ENCODE measurements at places on chromosomes 6 and 20.

GRCh38 chr6:100809346-100809745 lies 71.8 kb downstream of the ASCC3 start:
- no peak for DNase-seq

GRCh38 chr6:43715056-43715788 lies 27.6 kb upstream of the MRPS18A start:
- no peak for DNase-seq

DNA sequence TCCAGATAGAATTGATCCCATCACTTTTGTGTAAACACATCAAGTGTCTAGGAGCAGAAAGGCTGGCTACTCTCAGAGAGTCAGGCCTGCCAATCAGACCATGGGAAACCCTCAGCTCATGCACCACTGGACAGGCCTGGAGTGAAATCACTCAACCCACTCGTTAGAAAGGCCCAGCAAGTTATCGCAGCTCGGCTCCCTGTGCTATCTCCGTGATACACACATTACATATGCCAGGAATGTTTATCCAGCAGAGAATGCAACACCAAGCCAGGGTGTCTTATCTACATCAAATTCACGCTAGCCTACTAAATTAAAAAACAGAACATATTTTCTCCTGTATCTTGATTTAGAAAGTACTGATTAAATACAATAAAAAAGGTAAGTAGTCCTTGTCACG lies 232.4 kb upstream of the FOXQ1 start:
- no peak for DNase-seq

DNA sequence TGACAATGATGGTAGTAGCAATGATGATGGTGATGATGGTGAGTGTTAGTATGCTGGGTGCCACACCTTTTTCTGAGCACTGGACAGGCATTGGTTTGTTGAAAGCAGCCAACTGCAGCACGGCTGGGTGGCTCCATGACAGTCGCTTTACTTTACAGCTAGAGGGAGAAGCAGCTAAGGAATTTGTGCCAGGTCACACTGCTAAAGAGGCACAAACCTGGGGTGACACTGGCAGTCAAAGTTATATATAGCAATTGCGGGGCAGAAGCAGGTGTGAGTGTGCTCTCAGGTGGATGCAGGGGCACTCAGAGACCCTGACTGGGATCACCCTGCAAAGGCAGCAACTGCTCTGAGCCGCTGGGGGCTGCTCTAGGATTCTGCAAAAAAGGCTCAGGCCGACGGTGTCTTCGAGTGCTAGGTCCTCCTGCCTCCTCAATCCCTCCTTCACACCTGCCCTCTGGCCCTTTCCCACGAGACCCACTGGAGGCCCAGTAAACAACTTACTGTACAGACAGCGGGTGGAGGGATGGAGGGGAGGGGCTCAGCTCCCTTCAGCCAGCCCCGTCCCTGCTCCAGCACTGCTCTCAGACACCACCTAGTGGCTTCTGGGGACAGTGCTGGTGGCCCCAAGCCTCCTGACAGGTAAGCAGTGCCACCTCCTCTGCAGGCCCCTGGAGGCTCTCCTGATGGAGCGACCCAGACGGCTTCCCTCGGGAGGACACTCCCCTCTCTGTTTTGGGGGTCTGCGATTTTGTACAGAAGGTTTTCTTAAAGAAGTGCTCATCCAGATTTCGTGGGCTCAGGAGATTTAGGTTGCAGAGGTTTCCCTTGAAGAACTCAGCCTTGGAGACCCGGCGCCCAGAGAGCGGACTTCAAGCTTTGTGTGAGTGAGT lies 4.4 kb upstream of the RPS21 start:
- peak; percentile 79 for DNase-seq

- no peak for DNase-seq
Measured at GRCh38 chr6:135913785-135914184, 62.3 kb downstream of the PDE7B start.

DNA sequence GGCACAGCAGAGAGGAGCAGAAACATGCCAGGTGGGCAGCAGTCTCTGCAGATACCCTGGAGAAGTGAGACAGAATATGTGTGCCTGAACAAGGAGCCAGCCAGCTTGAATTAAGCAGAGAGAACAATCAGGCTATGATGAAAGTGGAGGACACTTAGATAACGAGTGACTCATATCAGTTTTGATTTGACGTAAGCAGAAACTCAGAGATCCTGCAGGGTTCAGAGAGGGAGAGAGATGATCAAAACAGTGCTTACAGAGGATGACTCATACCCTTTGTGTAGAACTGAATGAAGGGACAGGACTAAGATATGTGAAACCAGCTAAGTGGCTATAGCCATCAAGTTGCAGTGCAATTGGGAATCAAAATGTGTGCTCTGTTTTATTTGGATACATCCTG lies 300.7 kb downstream of the TENT5A start:
- DNase-seq: no peak

DNA sequence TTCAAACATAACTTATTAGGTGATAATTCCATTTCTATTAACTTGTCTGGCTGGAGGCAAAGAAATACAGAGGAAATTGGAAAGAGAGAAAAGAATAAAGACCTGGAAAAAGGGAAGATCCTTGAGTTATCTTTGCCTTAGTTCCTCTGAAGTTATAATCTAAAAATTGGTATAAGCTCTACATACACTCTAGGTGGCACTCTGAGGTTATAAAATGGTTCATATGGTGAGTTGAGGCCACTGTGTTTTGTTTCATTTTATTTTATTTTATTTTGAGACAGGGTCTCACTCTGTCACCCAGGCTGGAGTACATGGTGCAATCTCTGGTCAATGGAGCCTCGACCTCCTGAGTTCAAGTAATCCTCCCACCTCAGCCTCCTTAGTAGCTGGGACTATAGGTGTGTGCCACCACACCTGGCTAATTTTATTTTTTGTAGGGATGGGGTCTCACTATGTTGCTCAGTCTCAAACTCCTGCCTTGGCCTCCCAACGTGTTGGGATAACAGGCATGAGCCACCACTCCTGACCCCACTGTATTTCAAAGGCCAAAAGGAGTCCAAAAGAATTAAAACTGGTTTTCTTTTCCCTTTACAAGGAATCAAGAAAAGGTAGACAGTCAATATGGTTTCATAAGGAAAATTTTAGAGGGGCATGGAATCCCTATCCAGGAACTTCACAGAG lies 19.4 kb downstream of the GPX6 start:
- DNase-seq: peak; percentile 38

DNA sequence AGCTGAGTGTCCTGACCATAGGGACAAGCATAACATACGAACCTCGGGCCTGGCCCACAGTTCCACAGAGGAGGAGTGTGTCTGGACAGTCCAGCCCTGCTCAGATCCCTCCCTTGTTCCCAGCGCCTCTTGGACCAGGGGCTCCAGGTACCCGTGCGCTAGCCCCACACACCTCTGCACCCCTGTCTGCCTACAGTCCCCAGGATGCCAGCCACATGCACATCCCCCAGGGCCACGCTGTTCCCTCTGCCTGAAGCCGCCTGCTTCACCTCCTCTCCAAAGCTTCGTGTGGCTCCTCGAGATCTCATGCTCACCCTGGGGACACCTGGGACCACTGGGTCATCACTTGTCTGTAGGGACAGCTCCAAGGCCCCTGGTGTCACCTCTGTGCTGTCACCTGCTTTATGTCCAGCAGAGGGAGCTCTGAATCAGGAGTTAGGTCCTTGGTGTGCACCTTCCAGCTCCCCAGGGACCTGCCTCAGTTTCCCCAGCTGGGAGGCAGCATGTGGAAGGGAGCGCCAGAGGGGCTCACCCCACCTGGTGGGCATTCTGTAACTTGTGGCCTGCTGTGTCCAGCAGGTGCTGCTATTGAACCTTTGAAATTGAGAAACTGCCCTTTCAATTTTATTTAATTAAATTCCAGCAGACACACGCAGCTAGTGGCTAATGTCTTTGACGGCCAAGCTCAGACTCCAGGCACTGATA lies 7.3 kb upstream of the YTHDF1 start:
- DNase-seq: peak; percentile 21

DNA sequence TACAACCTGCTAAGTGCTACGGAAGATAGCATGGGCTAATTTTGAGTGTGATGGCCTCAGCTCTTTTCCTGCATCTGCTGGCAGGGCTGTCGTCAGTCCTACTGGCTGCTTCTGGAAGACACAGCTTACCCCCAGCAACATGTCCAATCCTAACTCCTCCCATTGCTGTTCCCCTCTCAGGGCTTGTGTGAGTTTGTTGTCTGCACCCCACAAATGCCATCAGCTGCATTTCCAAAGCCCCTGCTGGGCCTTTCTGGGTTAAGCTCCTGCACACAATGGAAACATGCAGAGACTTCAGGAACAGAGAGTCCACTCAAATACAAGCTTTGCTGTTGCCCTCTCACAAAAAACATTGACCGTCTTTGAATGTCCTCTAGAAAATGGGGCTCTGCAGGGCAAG lies 84.7 kb downstream of the RNF182 start:
- DNase-seq: no peak

- DNase-seq: peak; percentile 48
Measured at GRCh38 chr20:62066339-62066982, 780 bp upstream of the TAF4 start.

DNA sequence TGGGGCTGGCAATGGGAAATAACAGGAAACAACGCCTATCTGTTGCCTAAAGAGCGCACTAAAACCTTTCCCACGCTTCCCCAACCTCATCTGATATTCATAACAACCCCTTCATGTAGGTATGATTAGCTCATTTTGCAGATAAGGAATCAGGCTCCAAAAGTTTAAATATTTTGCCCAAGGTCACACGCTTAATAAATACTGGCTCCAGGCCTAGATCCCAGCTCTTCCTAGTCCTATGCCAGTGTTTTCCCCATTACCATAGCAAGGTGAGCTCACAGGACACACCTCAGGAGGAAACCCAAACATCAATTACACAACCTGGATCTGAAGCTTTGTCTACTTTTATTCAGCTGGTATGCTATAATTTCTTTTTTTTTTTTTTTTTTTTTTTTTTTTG lies 19.6 kb downstream of the MBOAT1 start:
- no peak for DNase-seq

- DNase-seq: no peak
Measured at GRCh38 chr20:45372646-45373352, 5.3 kb downstream of the TP53TG5 start.

- no peak for DNase-seq
Measured at GRCh38 chr6:67811239-67812037, 823.6 kb upstream of the ADGRB3 start.

DNA sequence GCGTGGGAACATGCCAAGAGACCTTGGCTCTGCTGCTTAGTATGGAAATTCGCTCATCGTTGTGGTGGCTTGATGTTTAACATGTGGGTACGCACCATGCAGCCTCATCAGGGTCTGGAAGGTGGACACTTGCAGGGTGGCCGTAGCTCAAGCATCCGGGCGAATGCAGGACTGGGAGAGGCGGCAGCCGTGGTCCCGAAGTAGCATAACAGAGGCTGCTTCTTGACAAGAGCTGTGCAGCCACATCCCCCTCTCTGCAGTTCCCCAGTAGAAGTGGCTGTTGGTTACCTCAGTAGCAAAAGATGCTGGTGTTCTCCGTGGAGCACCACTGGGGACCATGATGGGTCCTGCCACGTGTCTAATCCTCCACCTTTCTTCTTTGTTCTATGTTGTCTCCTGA lies 195.0 kb downstream of the THBS2 start:
- no peak for DNase-seq

- DNase-seq: no peak
Measured at GRCh38 chr6:121522771-121523386, 87.4 kb downstream of the GJA1 start.

- DNase-seq: peak; percentile 35
Measured at GRCh38 chr6:105733556-105734162, 330.8 kb upstream of the PREP start.

DNA sequence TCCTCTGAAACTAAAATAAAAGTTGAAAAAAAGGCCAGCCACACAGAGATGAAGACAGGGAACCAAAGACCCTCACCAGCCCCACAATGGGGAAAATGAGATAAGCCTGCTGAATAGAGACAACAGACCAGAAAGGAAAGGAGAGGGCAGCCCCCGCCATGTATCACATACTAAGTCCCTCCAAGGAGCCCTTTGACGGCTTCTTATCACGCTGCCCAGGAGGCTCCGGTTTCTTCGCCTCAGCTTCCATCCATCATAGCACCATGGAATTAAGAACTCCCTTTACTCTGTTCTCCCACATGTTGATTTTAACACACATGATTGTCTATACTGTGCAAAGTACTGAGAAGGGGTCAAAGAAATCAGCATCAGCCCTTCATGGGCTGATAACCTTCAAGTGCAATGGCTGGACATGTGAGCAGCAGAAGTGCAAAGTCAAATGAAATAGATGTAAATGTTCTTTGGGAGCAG lies 54.9 kb downstream of the MAP3K5 start:
- no peak for DNase-seq

DNA sequence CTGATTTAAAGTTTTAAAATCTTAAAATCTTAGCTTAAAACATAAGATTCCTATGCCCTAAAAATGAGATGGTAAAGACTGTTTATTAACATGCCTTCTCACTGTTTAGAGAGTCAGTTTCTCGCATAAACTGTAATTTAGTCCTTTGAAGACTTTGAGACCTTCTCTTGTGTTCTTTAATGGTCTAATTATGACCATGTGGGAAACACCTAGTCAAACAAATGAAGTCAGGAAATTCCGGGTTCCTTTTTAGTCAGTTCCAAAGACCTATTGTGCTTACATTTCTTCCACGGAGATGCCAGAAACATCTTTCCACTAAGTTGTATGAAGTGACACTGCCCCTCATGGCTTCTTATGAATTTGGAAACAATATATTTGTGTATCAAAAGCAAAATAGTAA lies 64.2 kb upstream of the KIF25 start:
- no peak for DNase-seq

DNA sequence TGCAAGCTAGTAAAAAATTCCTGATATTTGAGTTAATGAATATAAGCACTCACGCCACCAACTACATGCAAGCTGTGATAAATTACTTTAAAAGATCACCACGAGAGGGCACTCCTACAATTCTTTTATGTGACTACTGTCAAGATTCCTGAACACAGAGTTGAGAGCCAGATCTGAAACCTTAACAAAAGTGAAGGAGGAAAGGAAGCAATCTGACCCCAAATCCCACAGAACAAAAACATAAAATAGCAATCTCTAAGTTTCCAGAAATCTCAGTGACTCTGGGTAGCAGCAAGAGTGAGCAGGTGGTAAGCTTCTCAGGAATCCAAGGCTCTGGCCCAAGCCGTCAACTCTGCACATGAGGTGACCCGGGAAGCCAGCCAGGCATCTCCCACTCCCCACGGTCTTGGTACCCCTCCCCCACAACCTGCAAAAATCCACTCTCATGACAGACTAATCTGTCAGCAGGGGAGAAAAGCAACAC lies 55.1 kb downstream of the STAU1 start:
- peak; percentile 63 for DNase-seq

DNA sequence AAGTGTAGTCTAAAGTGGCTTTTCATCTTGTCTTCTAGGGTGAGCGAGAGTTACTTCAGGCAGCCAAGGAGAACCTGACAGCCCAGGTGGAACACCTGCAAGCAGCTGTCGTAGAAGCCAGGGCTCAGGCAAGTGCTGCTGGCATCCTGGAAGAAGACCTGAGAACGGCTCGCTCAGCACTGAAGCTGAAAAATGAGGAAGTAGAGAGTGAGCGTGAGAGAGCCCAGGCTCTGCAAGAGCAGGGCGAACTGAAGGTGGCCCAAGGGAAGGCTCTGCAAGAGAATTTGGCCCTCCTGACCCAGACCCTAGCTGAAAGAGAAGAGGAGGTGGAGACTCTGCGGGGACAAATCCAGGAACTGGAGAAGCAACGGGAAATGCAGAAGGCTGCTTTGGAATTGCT lies 27.1 kb downstream of the C20orf173 start:
- no peak for DNase-seq

All from CD4-positive, CD25-positive, alpha-beta regulatory T cell (primary cell).